ACHN (cell line): ENCODE measurements at places on chromosomes 1 and 21.
A peak's percentile ranks its signal among the peaks of the same experiment; 100 is the strongest.

DNA sequence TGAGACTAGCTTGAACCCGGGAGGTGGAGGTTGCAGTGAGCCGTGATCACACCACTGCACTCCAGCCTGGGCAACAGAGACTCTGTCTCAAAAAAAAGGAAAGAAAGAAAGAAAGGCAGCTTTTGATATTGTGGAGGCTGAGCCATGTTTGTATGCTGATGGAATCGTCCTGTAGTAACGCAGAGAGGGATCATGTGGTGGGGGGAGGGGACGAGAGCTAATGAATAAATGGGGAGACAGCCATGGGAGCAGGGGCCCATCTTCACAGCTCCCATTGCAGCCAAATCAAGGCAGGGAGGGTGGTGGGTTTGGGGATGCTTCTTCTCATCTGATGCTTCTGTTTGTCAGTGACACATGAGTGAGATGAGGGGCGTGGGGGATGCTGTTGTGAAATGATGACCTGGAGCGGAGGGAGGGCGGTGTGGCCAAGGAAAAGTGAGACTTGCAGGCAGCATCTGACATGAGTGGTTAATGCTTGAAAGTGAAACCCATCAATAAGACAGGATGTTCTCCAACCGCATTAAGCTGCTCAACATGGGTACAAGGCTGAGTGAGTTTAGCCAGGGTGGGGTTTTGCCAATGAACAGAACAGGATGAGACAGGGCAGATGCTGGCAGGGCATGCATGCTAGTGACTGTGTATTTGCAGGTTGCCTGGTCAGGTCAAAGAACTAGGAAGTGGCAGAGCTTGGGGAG is 16.7 kb downstream of the SPATA21 start:
- DNase-seq = no peak

DNA sequence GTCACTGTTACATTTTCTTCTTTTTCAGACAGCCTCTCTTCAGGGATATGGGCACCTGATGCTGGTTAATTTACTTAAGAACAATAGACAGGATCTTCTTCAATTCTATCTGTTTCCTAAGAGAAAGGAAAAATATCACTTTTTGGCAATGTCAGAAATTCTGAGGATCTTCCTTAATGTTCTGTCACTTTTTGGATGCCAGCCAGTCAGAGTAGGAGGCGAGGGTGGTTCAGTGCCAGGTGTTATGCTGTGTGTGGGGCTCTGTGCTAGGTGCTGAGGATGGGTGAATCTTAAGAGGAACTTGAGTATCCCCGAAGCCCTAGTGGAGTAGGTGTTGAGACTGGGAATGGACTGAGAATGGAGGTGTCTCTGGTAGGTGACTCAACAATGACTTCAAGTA is 133.5 kb downstream of the UCK2 start:
- DNase-seq = no peak

- no peak for DNase-seq
Measured at GRCh38 chr1:165536016-165536415, 7.8 kb upstream of the LRRC52 start.

DNA sequence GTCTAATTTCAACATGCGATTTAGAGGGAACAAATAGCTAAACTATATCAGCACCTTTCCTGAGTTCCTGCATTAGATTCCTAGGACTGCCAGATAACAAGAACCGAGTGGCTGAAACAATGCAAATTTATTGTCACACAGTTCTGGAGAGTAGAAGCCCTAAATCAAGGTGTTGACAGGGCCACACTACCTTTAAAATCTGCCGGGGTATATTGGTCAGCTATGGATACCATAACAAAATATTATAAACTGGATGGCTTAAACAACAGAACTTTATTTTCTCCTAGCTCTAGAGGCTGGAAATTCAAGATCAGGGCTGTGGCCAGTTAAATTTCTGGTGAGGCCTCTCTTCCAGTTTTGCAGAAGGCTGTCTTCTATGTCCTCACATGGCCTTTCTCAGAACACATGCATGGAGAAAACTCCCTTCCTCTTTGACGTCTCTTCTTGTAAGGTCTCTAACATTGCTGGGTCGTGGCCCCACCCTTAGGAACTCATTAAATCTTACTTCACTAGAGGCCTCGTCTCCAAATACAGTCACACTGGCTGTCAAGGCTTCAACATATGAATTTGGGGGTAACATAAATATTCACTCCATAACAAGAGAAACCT is 144.3 kb downstream of the FCRL5 start:
- no peak for DNase-seq

DNA sequence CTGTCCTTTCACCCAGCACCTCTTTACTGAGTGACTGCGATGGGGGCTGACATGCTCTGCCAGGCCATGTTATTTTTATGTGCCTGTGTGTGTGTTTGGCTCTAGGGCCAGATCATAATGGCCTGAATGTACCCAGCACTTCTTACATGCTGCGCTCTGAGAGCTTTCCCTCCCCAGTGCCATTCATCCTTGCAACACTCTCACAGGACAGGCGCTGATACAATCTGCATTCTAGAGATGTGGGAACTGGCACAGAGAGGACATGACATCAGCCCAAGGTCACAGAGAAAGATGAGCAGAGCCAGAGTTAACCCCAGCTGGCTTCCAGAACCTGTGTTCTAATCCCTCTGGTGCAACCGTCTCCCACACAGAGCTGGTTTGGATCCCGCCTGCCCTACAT is 54.5 kb downstream of the ARHGEF10L start:
- no peak for DNase-seq

DNA sequence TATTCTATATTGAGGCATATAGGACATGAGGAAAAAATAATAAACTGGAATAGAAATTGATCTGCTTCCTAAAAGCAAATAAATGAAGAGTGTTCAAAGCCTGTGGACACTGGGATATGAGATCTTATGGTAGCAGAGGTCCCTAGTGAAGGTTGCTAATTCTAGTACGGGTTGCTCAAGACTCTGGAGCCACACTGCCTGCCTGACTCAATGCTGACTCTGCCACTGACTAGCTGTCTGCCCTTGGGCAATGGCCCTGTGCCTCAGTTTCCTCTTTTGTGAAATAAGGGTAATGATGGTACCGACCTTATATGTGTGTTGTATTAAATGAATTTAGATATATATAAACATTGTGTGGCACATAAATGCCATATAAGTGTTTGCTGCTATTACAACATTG is 59.0 kb upstream of the C1orf53 start:
- no peak for DNase-seq

DNA sequence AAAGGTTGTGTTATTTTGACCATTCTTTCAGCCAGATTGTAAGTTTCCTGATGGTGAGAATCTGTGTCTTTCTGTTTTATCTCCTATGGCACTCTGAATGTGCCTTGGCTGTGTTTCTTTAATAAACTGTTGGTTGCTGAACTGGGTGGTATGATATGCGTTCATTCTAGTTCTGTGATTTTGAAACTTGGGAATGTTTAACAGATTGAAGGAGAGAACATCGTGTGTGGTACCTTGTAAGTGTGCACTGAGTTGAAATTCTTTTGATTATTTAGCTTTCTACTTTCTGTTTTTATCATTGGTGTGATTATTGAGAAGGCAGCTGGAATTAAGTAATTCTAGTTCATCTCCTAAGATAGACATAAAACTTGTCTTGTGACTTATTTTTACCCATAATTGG is 4.6 kb downstream of the BACH1 start:
- DNase-seq = no peak

- no peak for DNase-seq
Measured at GRCh38 chr1:40036574-40036973, 4.0 kb upstream of the CAP1 start.

- DNase-seq = no peak
Measured at GRCh38 chr1:22141554-22142314, 1.2 kb downstream of the WNT4 start.

DNA sequence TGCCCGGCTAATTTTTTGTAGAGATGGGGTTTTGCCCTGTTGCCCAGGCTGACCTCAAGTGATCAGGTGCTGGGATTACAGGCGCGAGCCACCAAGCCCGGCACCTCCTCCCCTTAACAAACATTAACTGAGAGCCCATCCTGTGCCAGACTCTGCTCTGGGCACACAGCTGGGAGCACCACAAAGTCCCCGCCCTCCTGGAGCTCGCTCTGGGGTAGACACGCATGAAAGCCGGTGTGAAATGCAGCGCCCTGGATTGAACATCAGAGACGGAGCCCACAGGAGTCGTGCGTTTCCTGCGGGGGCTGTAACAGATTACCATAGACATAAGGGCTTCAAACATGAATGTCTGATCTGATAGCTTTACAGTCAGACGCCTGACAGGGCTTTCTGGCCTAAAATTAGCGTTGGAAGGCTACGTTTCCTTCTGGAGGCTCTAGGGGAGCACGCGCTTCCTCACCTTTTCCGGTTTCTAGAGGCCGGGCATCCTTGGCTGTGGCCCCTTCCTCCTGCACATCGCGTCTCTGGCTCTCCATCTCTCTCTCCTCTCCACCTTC is 14.3 kb downstream of the SLC27A3 start:
- peak; percentile 83 for DNase-seq

DNA sequence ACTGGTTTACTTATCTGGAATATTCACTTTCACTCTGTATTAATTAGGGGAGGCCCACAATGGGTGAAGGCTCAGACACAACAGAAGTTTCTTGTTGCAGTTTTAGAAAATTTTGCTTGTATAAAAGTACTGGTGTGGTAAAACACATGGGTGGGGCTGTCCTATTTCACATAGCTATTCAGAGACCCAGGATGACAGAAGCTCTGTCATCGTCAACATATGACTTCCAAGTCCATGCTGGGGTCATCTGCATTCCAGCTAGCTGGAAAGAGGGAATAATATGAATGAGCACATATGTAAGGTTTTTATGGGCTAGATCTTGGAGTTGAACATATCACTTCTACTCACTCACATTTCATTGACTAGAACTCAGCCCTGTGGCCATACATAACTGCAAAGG is 166.4 kb upstream of the KCTD3 start:
- no peak for DNase-seq

GRCh38 chr1:175173531-175173930 is 19.0 kb downstream of the KIAA0040 start:
- no peak for DNase-seq

DNA sequence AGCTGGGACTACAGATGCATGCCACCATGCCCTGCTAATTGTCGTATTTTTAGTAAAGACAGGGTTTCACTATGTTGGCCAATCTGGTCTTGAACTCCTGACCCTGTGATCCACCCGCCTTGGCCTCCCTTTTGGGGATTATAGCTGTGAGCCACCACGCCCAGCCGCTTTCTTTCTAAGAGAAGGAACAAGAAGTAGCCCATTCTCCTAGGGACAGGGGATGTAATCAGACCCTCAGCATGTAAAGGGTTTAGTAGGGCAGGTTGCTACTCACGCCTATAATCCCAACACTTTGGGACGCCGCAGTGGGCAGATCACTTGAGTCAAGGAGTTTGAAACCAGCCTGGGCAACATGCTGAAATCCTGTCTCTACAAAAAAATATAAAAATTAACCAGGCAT is 189.7 kb downstream of the TOMM20 start:
- no peak for DNase-seq

DNA sequence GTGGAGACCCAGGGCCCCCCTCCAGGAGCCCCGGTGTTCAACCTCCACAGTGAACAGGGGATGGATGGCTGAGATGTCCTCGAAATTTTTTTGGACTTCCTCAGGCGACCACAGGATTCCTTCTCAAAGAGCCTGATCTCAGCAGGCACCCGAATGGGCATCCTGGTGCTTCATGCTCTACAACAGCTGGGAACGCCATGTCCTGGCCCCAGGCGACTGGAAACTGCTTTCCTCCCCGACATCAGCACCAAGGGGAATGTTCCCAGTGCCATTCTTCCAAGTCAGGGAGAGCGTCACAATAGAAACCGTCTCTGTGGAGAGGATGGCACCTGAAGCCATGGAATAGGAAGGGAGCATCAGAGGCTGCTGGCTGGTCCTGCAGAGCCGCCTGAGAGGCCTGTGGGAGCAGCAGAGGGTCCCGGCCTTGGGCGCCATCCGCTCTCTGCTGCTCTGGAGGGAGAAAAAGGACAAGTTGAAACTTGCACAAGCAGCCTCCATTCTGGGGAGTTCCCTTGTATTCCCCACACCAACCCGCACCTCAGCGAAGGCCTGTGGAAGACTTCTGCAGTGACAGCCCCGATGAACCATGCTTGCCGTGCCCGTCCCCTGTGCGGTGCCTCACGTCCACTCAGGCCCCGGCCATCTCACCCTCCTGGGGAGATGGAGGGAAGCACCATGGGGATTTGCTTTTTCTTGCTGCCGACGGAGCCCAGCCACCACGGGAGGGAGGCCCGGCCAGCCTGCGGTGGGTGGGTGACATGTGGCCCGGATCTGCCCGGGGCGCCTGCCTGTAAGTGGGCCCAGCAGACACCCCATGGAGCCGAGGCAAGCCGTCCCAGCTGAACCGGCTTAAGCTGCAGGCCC is 2.3 kb upstream of the ADARB1 start:
- DNase-seq = no peak

- DNase-seq = no peak
Measured at GRCh38 chr1:194060481-194060880, 874.1 kb upstream of the B3GALT2 start.

GRCh38 chr1:98813738-98814309 is 152.3 kb downstream of the SNX7 start:
- no peak for DNase-seq

DNA sequence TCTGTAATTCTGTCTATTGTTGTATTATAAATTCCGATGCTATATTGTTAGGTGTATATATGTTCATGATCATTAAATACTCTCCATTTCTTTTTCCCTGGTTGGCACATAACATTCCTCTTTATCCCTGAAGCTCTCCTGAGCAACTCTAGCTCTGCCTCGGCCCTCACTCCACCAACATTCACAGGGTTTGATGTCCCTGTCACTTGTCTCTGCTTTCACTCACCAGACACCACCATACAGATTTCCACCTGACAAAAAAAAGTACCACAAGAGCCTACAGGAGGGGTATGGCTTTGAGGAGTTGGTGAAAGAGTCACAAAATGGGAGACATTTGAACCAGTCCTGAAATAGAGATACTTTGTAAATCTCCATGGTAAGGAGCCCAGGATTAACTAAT is 8.8 kb upstream of the TSPEAR start:
- no peak for DNase-seq

GRCh38 chr1:40890771-40891170 is 28.6 kb upstream of the CITED4 start:
- DNase-seq = no peak

DNA sequence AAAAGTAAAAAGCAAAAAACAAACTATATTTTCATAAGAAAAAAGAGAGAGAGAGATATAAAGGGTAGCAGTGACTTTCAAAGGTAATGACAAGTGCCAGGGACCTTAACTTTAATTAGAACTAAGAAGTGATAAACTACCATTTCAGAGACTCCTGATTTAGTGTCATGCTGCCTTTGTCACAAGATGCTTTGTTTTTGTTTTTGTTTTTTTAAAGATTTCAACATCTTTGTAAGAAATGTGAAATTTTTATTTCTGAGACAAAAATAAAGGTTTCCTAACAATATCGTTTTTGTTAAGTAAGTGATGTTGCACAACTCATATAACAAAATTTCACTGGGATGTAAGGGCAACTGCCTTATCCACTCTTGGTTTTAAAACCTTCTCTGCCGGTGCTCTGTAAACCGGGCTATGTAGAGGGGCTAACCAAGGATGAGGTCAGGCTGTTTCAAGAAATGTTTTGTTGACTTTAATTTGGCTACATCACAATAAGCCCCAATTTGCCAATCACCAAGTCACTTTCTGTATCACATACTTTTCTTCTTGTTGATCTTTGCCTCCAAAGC is 35.2 kb upstream of the SYT2 start:
- no peak for DNase-seq

- no peak for DNase-seq
Measured at GRCh38 chr21:46171996-46172862, 12.0 kb downstream of the SPATC1L start.
